Stimulated activated CD4-positive, alpha-beta T cell treated with anti-CD3 and anti-CD28 coated beads, Interleukin-4, amount 100 ng/mL, for 24 hours (primary cell): ENCODE measurements at places on chromosomes 3 and 15.

DNA sequence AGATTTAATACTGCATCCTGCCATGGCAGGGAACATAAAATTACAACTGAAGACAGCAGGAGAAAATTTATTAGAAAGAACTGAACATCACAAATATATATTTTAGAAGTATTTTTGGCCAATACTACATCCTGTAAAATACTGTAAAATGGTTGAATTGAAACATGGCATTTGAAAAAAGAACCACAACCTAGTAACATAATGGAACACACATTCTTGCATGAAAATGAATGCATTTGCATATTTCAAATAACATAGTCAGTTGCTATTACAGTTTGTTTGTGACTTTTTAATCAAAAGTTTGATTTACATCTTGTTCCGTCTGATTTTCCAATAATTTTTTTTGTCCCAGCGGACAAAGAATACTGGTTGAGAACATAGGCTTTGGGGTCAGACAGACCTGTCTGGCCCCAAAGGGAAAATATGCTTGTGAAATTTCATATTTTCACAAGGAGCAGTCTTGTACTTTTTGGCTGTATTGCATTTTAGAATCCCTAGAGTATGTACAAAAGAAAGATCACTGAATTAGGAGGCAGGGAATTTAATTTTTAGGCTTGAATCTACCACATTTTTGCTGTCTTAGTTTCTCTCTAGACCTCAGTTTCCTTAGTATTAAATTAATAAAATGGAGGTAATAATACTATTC lies 268.8 kb downstream of the ADAMTSL3 start:
- no peak for DNase-seq

GRCh38 chr15:74133694-74134386 lies 3.5 kb downstream of the ISLR2 start:
- no peak for DNase-seq

GRCh38 chr3:195882002-195882441 lies 26.3 kb downstream of the TNK2 start:
- no peak for DNase-seq

GRCh38 chr15:34011481-34011880 lies 27.5 kb downstream of the AVEN start:
- DNase-seq, result no peak

- no peak for DNase-seq
Observed at GRCh38 chr15:77002436-77002835, 7.5 kb downstream of the PSTPIP1 start.

- no peak for DNase-seq
Observed at GRCh38 chr3:38457111-38458003, 3.7 kb downstream of the ACVR2B start.

DNA sequence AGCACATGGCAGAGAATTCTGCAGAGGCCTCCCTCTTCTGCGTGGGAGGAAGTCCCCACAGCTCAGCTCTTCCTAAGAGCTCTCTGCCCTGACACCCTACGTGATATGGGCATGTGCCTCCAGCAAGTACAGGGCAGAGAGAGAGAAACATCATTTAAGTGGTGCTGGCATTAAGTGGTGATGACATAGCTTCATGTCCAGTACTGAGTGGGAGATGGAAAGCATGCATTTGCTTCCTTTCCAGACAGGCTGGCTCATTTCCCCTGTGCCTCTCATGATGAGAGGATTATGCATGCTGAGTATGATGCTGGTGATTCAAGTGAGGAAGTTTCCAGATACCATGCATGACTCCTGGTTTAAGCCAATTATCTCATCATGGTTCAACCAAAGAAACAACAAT lies 26.9 kb downstream of the BFSP2 start:
- DNase-seq, result no peak

DNA sequence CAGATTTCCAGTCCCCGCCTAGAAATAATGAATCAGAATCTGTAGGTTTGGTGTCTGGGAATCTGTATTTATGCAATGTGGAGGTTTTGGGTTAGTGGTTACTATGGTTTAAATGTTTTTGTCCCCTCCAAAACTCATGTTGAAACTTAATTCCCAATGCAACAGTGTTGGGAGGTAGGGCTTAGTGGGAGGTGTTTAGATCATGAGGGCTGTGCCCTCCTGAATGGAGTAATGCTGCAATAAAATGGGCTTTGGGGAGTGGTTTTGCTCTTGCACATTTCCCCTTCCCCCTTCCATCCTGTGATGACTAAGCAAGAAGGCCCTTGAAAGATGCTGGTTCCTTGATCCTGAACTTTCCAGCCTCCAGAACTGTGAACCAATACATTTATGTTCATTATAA lies 9.2 kb upstream of the RFC4 start:
- no peak for DNase-seq

- no peak for DNase-seq
Observed at GRCh38 chr3:188627652-188628051, 473.7 kb downstream of the LPP start.

DNA sequence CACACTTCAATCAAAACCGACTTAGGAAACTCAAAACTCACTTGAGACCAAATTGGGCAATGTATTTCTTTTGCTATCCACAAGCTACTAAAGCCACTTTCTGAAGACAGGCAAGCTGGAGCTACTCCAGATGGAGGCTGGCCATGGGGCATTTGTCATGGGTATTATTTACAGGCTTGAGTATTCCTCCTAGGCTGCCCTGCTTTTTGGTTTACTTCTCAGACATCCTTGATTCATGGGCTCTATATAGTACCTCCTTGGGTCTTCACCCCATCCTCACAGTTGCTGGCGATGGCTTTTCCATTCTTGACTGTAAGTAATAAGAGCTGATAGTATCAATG lies 18.6 kb upstream of the SYNM start:
- DNase-seq, result no peak

GRCh38 chr15:47503876-47504275 lies 213.4 kb upstream of the SEMA6D start:
- no peak for DNase-seq

- no peak for DNase-seq
Observed at GRCh38 chr15:69593981-69594966, 141.7 kb downstream of the RPLP1 start.

DNA sequence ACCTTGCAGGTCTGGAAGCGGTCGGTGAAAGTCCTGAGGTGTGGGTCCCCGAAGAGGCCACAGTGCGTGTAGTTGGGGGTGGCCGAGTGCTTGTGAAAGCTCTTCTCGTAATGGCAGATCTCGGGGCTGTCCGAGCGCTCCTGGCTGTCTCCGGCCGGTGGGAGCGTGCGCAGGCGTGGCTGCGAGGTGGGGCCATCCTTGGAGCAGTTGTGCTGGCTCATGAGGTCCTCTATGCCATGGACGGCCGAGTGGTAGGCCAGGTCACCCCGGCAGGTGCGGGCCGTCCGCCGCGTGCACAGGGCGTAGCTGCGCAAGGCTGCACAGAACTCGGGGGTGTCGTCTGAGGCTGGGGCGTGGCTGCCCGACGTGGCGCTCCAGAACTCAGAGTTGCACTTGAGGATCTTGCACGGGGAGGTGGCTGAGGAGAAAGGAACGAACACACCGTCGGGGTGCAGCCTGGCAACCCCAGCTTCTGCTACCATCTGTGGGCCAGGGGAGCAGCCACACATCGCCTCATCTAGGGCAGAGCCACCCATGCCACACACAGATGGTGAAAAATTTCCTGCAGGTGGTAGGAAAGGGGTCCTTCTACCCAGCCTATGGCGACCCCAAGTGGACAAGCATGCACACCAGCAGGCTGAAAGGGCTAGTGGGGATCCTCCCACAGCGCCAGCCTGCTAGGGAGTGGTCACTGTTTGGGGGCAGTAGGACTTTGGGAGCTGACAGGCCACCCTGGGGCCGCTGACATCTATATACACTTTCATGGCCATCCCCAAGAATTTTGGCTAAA lies 36.7 kb downstream of the RGMA start:
- no peak for DNase-seq

DNA sequence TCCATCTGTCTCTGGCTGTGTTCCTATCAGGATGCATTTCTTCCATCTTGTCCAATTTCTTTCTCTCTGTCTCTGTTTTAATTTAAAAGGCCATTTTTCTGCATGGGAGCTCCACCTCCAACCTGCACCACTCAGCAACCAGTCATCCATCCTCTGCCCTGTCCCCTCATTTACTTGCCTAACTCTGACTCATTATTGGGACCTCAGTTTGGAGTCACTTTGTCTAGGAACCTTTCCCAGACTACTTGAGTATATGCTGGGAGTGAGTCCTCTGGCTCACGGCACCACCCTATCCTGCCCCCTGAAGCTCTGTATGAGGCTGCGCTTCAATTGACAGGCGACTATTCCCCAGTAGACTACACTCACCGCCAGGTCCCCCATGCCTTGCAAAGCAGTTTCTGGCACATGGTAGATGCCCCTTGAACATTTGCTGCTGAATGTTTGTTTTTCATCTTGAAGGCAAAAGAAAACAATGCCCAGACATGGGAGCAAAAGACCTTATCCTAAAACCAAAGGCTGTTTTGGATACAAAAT lies 513.3 kb upstream of the CFAP20DC start:
- DNase-seq, result no peak

- no peak for DNase-seq
Observed at GRCh38 chr3:134430174-134430573, 55.6 kb downstream of the ANAPC13 start.

- DNase-seq, result no peak
Observed at GRCh38 chr3:108239082-108239481, 16.9 kb upstream of the IFT57 start.
